Cortex of kidney (tissue), 1 donor: ENCODE measurements at places on chromosomes 1 and 21.

- DNase-seq: no peak
Observed at GRCh38 chr1:205247130-205247921, 19.6 kb downstream of the TMCC2 start.

GRCh38 chr1:25543425-25544242, at the start of gene LDLRAP1:
TSS of gene LDLRAP1 (plus strand) at chr1:25543606. CDS start at chr1:25543699, 93 bp downstream.
- no peak for DNase-seq

DNA sequence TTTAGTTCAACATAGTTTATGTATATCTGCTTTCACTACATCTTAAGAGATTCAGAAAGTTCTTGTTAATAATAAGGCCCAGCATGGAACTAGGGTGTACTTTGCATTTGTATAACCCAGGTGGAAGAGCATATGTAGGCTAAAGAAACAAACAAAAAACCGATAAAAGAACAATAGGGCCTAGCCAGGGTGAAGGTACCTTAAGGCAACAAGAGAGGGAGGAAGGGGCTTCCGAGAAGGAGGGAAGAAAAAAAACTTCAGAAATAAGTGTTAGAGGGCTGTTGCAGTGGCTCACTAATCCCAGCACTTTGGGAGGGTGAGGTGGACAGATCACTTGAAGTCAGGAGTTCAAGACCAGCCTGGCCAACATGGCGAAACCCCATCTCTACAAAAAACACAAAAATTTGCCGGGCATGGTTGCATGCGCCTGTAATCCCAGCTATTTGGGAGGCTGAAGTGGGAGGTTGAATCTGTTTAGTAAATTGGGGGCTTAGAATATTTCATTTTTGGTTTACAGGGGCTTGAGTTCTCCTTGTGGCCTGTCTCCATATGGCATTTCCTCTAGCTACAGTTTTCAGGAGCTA, 4.7 kb upstream of the SPATA45 start:
- DNase-seq: no peak

DNA sequence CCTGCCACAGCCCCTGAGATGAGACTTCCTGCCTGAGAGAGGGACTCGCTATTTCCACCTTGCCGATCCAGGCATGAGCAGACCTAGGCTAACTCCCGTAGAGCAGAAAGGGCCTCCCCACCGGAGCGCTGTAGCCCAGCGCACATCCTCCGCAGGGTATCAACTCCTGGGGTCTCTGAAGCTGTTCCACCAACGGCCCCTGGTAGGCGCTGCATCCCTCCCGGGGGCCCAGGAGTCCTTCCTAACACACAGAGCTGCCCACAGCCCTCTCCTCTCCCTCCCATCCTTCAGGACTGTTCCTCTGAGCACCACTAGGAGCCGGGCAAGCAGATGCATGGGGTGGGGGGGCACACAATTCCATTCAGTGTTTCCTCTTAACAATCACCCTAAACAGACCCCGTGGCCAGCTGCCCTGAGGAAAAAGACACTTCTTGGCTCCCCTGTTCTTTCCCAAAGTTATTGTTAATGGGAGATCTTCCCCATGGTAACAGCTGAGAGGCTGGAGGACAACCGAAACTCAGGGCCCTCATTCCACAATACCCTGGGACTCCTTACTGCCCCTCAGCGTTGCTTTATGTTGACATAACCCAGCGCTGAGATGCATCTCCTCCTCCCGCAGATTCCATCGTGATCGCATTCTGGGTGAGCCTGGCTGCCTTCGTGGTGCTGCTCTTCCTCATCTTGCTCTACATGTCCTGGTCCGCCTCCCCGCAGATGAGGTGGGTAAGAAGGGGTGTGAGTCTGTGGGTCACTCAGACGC, 7.5 kb downstream of the MRAP start:
- no peak for DNase-seq

DNA sequence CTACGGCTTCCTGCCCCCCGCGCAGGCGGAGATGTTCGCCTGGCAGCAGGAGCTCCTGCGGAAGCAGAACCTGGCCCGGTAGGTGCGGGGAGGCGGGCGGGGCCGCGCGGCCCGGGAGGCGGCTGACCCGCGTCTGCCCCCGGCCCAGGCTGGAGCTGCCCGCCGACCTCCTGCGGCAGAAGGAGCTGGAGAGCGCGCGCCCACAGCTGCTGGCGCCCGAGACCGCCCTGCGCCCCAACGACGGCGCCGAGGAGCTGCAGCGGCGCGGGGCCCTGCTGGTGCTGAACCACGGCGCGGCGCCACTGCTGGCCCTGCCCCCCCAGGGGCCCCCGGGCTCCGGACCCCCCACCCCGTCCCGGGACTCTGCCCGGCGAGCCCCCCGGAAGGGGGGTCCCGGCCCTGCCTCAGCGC, 16.6 kb downstream of the NOC2L start:
- DNase-seq: no peak

GRCh38 chr1:44661781-44662682, 12.2 kb downstream of the TMEM53 start:
- DNase-seq: no peak

GRCh38 chr21:44927259-44927586, 6.5 kb upstream of the ITGB2 start:
- DNase-seq: no peak

DNA sequence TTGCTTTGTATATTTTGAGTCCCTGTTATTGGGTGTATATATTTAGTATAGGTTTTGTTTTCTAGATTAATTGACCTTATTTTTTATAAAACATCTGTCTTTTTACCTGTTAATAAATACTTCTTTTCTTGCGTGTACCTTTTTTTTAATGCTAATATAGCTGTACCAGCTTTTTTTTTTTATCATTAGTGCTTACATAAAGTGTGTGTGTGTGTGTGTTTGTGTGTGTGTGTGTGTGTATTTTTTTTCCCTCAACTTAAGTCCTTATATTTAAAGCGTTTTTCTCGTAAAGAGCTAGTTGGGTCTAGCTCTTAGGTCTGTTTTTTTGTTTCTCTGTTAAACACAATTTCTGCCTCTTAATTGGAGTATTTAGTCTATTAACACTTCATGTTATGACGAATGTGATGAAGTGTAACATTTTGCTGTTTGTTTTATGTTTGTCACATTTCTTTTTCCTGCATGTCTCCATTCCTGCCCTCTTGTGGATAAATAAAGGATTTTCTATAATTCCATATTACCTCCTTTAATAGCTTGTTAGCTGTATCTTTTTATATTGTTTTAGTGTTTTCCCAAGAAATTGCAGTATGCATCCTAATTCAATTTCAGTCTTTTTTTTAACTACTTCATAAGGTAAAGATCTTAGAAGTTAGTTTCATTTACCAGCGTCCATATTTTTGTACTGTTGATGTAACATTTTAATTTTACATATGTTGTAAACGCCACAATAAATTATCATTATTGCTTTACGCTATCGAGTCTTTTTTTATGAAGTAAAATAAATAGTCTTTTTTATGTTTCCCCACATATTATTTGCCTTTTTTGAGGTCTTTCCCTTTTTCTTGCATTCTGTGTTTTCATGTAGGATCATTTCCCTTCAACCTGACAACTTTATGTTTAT, 4.3 kb downstream of the PRMT2 start:
- DNase-seq: no peak

DNA sequence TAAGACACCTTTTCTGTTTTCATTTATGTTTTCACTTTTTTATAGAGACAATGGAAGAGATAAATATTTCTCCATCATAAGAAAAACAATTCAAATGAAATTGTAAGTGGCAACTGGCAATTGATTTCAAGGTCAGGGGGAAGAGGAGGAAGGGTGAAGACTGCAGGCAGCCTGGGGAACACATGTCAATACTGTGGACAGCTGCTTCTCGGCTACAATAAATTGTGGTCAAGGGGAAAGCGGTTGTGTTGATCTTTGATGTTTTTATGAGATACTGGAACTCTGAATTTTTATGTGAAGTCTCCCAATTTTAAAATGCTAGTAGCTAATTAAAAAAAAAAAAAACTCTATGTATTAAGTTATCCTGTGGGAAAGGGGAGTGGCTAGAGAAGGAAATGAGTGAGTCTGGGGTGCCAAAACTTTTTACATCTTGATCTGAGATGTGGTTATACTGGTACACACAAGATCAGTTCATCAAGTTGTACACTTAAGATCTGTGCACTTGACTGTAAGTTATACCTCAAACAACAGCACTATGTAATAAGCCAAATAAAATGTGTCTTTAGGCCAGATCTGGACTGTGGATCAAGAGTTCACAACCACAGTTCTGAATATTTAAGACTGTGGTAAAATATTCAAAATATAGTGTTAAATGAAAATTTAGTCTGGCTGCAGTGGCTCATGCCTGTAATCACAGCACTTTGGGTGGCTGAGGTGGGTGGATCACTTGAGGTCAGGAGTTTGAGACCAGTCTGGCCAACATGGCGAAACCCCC, 18.0 kb downstream of the SSX2IP start:
- DNase-seq: no peak

- DNase-seq: no peak
Observed at GRCh38 chr1:96388421-96389310, 332.9 kb upstream of the PTBP2 start.

- DNase-seq: no peak
Observed at GRCh38 chr1:160197231-160197630, 6.9 kb downstream of the CASQ1 start.
